Kidney epithelial cell (primary cell): ENCODE measurements at places on chromosomes 5 and 9. TPM values are rescaled to one million over a fixed set of nuclear protein-coding genes. Genes with fewer than 3 reads are reported as not detected.
A peak's percentile ranks its signal among the peaks of the same experiment; 100 is the strongest.

Gene SAP30L
- total RNA-seq, result 30.8 and 31.9 TPM in 2 replicates

DNA sequence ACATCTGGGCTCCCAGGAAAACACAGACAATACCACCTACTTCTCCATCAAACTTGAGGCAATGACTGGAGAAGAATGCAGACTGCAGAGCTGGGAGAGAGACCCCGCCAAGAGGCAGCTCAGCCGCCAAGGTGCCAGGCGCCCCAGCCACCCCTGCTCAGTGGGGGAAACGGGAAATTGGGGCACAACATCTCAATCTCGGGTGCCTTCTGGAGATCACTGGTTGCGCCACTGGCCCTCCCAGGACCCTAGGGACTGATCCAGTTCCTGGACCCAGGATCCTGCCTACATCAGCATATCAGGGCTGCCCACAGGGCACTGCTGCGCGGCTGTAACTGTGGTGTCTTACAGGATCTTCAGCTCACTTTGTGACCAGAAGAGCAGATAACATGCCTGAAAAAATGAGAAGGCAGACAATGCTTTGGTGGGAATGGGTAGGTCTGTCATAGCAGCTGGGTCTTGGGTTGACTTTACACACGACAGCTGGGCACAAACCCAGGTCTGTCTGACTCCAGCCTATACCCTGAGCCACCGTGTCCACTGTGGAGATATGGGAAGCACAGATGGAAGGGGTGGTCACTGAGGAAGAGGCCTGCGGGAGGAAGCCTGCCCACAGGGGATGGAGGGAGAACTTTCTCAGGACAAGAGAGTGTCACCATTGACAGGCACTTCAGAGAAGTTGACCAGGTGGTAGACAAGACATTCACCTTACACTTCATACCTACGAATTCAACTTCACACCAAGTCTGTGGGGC is 135.2 kb upstream of the RAPGEF1 start:
- no peak for DNase-seq

GRCh38 chr9:119884438-119884837 is 515.2 kb upstream of the BRINP1 start:
- DNase-seq, result peak; percentile 65

GRCh38 chr9:113154946-113155345 is 4.1 kb downstream of the SLC31A2 start:
- no peak for DNase-seq

GRCh38 chr5:72234265-72234700 is 85.8 kb downstream of the MRPS27 start:
- no peak for DNase-seq
